ENCODE measurements at places on chromosomes 1 and 21.
A peak's percentile ranks its signal among the peaks of the same experiment; 100 is the strongest.

GRCh38 chr1:68128157-68128556 lies 77.7 kb upstream of the DIRAS3 start:
- DNase-seq = no peak

- DNase-seq = no peak
These were observed 1.1 kb upstream of the TRIM62 start for GRCh38 chr1:33182896-33183295.

DNA sequence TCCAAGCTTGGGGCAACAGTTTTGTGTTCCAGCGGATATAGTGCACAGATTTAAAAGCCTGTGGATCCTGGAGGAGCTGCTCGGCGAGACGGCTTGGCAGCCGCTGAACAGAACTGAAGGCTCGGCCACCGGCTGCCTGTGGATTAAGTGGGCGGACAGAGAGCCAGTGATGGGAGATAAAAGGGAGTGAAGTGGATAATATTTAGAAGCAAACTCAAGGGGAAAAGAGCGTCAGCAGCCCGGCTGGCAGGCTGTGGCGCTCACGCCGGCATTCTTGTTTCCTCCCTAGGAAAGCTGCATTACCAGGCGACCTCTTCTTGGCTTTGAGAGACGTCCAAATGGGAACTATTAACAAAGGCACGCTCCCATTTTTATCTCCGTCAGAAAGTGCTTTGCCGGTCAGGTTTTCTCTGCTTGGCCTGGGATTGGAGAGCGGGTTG lies 10.4 kb downstream of the TRABD2B start:
- no peak for DNase-seq

DNA sequence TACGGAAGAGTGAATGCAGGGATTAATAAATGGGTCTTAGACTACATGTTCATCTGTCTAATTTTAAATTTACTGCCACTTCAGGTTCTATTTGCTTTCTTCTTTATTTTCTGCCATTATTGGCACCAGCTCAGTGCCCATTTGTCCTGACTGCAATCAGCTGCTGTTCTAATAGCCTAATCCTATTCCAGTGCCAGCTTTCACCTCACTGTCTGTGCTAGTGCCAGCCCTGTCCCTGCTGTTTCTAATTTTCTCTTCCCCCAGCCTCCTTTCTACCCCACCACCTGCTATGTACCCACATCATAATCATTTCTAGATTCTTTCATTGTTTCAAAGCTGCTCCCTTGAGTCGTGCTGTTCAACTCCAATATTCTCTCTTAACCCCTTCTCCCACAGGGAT lies 86.4 kb downstream of the KCNK1 start:
- no peak for DNase-seq

GRCh38 chr1:223180731-223181321 lies 37.8 kb upstream of the TLR5 start:
- DNase-seq = no peak

DNA sequence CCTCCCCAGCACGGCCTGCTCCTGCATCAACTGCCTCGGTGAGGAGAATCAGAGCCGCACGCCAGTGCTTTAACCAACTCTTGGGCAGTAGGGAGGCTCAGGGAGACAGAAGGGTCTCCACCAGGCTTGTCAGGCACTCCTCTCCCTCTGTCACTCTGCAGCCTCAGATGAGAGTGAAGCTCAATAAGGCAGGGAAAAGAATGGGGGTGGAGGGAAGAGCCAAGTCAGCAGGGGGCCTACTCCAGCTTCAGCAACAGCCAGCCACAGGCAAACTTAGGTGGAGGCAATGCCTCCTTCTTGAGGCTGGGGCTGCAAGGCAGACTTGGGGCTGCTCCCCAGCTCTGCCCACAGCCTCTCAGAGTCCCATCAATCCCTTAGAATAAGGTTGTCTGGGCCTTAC lies 51.8 kb upstream of the A3GALT2 start:
- no peak for DNase-seq

DNA sequence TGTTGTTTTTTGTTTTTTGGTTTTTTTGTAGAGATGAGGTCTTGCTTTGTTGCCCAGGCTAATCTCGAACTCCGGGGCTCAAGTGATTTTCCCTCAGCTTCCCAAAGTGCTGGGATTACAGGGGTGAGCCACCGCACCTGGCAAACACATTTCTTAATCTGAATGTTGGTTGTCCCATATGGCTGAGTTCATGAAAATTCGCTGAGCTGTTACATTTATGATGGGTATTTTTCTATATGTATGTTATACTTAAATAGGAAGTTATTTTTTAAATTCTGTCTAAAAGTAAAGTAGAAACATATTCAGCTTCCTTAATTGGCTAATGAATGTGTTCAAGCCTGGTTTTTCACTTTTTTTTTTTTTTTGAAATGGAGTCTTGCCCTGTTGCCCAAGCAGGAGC lies 75.1 kb downstream of the ASH1L start:
- DNase-seq = no peak

- DNase-seq = no peak
These were observed 18.4 kb upstream of the EDN2 start for GRCh38 chr1:41502912-41503311.

GRCh38 chr1:158095737-158096335 lies 84.9 kb upstream of the CD1D start:
- DNase-seq = peak; percentile 61

DNA sequence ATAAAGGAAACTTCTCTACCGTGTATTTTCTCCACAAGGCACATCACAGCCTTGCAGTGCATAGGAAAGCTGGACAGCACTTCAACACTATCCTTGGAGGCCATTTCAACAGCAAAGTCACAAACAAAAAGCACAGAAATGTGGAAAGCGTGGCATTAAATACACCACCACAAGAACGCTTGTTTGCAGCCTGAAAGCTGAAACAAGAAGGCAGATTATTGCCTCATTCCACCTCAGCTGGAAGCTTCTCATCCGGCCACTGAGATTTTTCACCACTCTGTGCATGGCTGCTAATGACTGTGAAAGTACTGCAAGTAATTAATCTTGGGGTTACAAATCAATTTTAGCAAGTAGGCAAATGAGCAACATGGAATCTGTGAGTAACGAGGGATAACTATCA lies 50.9 kb upstream of the GALNT2 start:
- no peak for DNase-seq

DNA sequence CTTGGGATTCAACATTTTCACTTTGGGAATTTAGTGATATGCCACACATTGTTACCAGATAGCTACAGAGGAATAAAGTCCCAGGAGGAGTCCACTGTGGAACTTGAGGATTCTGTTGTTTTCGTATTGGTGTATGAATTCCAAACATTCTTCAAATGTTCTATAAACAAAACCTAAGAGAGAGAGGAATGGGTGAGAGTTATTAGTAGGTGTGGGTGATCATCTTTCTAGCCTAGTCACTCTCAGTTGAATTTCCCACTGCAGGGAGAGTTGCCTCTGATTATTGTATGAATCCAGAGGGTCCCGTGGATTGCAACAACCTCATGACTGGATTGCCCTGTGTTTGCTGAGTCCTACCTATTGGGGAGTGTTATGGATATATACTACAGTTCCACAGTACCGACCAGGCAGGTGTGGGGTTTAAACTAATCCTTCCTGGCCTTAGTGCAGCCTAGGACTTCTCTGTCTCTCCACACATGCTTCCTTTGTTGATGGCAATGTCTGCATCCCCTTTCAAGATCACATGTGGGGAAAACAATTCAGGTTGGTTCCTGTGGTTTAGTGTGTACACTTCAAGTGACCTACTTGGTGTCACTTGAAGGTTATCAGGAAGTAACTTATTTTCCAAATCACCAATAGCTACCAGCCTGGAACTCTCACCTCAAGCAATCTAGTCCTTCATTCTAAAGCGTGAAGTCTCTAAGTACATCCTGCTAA lies 91.8 kb downstream of the ADCY10 start:
- DNase-seq = no peak

GRCh38 chr21:30924146-30924700 lies 42.8 kb upstream of the KRTAP11-1 start:
- no peak for DNase-seq

GRCh38 chr1:30484668-30485067 lies 238.7 kb downstream of the MATN1 start:
- no peak for DNase-seq

GRCh38 chr21:24222676-24223075 lies 1384.6 kb downstream of the MRPL39 start:
- DNase-seq = no peak

DNA sequence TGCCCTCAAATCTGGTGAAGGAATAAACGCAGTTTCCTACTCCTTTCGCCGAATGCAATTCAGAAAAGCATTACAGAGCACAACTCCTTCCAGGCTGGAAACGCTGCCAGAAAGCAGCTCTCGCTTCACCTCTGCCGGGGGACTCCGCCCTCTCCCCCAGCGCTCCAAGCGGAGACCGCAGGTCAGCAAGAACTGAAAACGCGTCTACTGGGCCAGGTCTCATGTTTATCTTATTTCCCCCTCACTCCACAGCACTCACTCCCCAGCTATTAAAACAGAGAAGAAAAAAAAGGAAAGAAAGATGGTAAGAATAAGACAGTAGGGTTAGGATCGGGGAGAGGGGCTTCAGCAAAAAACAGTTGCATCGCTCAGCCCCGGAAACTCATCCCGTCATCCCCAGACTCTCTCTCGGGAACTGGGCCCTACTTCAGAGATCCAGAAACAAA lies 833 bp upstream of the RCOR3 start:
- DNase-seq = peak; percentile 52

DNA sequence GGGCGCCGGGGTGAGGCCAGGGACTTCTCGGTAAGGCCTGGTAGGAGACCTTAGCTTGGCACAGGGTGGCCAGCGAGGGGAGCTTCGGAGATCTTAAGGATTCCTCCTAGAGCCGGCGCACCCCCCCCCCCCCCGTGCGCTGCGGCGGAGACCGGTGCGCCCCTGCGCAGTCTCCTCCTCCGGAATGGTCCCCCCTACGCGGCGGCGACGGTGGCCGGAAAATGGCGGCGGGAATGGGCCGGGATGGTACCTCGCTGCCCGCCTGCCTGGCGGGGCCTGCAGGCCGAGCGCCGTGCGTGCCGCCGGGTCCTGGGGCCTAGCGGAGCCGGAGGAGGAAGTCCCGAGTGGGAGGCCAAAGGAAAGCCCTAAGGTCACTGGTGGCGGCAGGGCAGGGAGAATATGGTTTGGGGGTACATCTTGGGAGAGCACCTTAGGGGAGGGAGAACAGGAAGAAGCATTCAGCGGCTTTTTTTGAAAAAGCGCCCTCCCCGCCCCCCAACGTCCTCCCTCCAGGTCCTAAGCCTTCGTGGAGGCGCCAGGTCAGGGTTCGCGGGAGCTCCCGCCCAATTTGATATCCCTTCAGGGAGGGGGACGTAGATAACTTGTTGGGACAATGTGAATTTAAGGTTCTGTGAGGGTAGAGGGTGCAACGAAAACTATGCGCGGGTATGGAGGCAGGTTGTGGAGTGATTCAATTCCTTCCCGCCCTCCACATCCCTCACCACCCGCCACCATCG lies 429 bp downstream of the SRRM1 start:
- DNase-seq = no peak

- no peak for DNase-seq
These were observed 58.8 kb downstream of the UCK2 start for GRCh38 chr1:165886193-165886592.

- no peak for DNase-seq
These were observed 115.1 kb upstream of the CXADR start for GRCh38 chr21:17397703-17398102.

- no peak for DNase-seq
These were observed 88.9 kb downstream of the PIK3R3 start for GRCh38 chr1:46043458-46044017.

DNA sequence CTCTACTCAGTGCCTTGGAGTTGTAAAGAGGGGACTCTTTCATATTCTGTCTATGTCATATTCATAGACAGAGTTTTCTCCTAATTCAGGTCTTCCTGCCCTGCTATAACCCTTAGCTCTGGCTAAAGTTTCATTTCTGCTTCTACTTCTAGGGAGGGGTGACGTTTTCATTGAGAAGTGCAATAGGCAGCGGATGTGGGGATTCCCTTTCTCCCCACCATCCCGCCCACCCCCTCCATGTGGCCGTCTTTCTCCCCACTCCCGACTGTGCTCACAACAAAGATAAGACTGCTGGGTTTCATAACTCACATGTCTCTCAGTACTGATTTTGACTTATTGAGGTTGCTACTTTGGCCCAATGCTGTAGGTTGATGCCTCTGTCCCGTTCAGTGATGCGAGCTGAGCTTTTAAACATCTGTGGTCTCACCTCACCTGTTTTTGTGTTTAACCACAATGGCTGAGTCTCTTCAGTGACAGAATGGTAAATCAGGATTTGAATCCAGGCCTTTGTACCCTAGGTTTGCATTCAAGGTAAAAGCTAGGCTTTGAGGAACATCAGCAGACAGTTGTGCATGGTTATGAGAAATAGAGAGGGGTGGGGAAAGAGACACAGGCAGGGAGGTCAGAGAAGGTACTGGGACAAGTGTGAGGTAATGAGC lies 7.8 kb upstream of the KIF14 start:
- no peak for DNase-seq

DNA sequence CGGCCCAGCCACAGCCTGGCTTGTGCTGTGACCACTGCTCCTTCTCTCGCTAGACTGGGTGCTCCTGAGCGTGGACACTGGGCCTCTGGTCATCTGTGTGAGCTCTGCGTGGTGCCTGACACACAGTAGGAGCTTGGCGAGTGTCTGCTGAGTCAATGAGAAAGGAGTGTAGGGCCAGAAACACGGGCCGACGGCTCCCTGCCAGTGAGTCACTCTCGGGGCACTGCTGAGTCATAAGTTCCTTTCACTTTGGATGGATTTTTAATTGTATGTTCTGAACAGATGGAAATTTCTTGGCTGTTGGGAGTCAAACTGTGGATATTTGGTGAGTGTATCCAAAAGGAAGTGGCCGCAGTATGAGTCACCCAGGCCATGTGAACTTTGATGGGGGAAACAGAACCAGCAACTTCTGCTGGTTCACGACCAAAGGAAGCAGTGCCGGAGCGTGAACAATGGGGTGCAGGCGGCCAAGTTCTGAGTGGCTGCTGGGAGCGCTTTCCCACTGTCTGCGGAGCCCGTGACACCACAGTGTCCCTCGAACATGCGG lies 41.0 kb upstream of the COL18A1 start:
- DNase-seq = no peak

DNA sequence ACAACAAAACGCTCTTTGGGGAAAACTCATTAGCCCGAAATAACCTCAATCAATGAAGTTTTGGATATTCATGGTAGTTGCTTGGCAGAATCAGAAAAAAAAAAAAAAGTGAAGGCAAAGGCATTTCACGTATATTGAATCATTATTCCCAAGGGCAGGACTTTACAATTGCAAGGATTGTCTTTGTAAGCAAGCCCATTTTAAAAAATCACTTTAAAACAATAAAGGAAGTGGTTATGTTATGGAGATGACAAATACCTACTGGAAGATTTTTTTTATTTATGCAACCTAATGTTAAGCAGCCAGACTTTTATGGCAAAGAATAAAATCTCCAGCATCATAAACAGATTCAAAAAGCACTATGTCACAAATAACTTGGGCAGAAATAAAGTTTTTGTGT lies 9.3 kb downstream of the GJB4 start:
- DNase-seq = no peak

GRCh38 chr1:109625601-109626560 lies 6.2 kb downstream of the AMPD2 start:
- DNase-seq = no peak

DNA sequence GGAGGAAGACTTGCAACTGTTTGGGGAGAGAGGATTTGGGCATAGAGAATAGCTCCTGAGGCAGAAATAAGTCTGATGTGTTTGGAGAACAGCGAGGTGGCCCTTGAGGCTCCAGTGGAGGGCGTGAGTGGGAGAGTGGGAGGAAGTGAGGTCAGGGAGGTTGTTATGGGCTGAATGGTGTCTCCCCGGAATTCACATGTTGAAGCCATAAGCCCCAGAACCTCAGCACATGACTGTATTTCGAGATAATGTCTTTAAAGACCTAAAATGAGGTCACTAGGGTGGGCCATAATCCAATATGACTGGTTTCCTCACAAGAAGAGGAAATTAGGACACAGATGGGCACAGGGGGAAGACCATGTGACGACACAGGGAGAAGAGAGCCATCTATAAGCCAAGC lies 17.9 kb upstream of the APP start:
- no peak for DNase-seq

All from thymus (tissue), 14 donors.